ENCODE measurements at places on chromosomes 4 and X.

DNA sequence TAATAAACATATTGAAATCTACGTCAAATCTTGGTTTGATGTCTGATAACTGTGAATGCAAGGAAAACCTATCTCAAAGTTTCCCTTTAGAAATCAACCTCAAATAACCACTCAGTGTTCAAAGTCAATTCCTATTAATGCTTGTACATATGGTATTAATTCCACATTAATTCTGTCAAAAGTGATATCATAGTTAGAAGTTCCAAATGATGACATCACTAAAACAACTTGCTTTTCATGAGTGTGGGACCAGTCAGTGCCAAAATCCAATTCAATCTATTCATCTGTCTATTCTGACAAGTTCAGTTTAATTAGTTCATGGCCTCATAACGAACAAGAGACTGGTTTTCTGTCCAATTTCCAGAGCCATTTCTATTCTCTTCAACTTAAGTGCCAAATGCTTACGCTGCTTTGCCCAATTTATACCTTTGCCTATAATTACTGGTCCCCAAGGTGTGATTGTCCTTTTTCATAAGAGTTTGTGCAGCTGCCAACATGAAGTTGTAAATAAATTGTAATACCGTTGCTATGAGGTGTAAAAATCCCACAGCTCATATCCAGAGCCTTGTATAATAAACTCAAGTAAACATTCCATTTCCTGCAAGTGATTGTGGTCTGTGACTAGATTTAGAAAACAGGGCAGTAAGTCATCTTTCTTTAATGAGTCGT, 476.2 kb downstream of the RAB28 start:
- DNase-seq: no peak

GRCh38 chr4:163332526-163333406, at the start of gene NPY1R:
Gene NPY1R (minus strand): TSS chr4:163332596. CDS start chr4:163326554, 6,042 bp downstream.
- DNase-seq: peak; percentile 94

GRCh38 chr4:83231620-83232076, 53.0 kb downstream of the COQ2 start:
- DNase-seq: no peak

DNA sequence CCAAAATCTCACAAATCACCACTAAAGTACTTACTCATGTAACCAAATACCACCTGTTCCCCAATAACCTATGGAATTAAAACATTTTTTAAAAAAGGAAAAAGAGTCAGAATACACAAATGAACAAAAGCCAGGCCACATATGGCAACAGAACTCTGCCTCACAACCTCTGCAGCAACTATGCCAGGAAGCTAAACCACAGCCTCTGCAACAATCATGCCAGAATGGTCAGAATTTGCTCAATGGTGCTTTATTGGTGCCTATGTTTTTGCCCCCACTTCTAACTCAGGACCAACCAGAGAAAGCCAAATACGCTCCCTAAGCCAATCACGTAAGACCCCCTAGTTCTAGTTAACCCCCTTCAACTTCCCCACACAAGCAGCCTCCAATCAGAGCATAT, 69.6 kb downstream of the HOPX start:
- no peak for DNase-seq

DNA sequence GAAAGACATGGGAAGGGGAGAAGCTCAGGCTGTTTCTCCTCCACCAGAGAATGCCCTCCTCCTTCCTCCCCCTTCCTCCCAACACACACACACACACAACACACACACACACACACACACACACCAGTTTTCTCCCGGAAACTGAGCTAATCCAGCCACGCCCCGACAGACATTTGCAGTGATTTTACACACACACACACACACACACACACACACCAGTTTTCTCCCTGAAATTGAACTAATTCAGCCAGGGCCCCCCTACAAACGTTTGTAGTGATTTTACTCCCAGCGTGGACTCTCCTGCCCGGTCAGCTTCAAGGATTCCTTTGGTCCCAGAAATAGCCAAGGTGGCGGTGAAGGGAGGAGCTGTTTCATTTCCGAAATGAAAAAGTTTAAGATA, 32.9 kb upstream of the STX18 start:
- peak; percentile 44 for DNase-seq

DNA sequence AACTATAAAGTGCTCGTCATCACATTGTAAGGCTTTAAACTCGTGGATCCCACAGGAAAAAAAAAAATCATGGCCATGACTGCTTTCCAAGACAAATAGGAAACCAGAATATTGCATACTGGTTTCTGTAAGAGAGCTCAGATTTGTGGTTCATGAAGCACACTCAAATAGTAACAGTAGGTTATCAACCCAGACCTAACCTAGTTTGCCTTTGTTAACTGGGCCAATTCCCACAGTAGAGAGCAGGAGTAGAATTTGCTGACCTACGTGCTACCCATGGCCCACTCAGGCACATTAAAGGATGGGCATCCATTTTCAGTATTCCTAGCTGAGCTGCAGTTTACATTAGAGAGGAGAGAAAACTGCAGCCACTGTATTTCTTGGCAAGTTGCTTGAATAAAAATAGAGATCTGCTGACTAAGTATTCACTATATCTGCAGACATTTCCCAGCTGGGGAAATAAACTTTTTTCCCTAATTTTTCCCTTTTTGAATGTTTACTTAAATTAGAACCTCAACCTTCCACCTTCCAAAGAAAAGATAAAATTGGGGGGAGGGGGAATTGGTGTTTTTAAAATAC, 218.5 kb downstream of the SPANXN3 start:
- DNase-seq: no peak
